ENCODE measurements at places on chromosomes 2 and 18. TPM values are rescaled to one million over a fixed set of nuclear protein-coding genes. Genes with fewer than 3 reads are reported as not detected.

GRCh38 chr2:11103984-11104793 lies 51.1 kb upstream of the SLC66A3 start:
- H3K4me3 ChIP-seq = no peak overlapping the region
- H3K27me3 ChIP-seq = peaks cover 15% of the 10 kb centered on the region
- H3K27ac ChIP-seq = no peak overlapping the region
- no peaks in the 10 kb centered on the region for H3K36me3 ChIP-seq
- no peak for DNase-seq
- H3K4me1 ChIP-seq = no peaks in the 10 kb centered on the region

DNA sequence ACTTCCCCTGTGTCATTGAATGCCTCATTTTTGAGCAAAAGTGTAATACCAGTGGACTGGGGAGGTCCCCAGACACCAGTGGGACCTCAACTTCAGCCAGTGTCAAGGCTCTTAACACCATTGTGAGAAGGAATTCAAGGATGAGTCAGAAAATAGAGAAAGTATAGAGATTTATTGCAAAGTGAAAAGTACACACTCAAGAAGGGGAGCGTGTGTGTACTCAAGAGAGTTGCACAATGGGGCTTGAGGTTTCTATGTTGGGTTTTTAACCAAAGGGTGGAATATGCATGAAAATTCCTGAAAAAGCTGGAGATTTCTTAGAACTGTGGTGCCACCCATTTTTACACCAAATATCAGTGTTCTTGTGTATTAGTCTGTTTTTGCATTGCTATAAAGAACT lies 81.9 kb downstream of the ADCYAP1 start:
- peaks cover 7% of the 10 kb centered on the region for H3K4me1 ChIP-seq
- DNase-seq = no peak
- no peaks in the 10 kb centered on the region for H3K27me3 ChIP-seq

ASIC4 gene
- total RNA-seq = 3.4 TPM

GRCh38 chr2:224973112-224974016 lies 68.9 kb downstream of the DOCK10 start:
- no peak for DNase-seq
- H3K4me3 ChIP-seq = no peak overlapping the region
- peaks cover 1% of the 10 kb centered on the region for H3K4me1 ChIP-seq
- H3K36me3 ChIP-seq = no peaks in the 10 kb centered on the region

C2orf49 gene
- total RNA-seq = 27.2 TPM

- H3K4me1 ChIP-seq = peaks cover 21% of the 10 kb centered on the region
- no peak overlapping the region for H3K4me3 ChIP-seq
- H3K36me3 ChIP-seq = peaks cover 9% of the 10 kb centered on the region
- H3K27ac ChIP-seq = no peak overlapping the region
Observed at GRCh38 chr2:60486067-60486466, 67.4 kb downstream of the BCL11A start.

AQP4 gene
- 1.7 TPM for total RNA-seq

- no peaks in the 10 kb centered on the region for H3K4me1 ChIP-seq
- no peak overlapping the region for H3K27ac ChIP-seq
- DNase-seq = no peak
- peaks cover 25% of the 10 kb centered on the region for H3K36me3 ChIP-seq
Observed at GRCh38 chr18:23542461-23542860, 39.1 kb downstream of the RMC1 start.

DNA sequence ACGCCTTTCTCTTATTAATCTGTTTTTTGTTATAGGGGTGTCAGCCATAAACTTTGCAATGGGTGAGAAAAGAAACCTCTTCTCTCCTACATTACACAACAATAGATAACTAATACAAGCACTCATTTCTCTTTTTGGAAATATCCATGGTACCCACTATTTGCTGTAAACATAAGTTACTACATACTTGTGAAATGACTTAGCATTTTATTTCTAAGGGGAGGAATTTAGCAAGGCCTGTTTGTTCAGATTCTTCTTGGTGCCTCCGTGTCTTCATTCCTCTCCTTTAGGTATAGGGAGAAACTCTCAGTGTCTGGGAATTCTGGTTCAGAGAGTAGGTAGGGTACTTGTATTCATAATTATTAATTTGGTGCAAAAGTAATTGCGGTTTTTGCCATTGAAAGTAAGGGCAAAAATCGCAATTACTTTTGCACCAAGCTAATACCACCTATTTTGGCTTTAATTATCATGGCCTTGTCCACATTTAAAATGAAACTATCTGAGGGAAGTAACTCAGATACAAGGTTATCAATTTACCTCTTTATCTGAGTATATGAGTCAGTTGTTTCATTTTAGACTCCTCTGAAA lies 134.8 kb downstream of the MREG start:
- no peak overlapping the region for H3K27ac ChIP-seq
- no peaks in the 10 kb centered on the region for H3K27me3 ChIP-seq
- DNase-seq = no peak

RASGRP3 gene
- total RNA-seq = not detected

- no peaks in the 10 kb centered on the region for H3K4me1 ChIP-seq
- H3K36me3 ChIP-seq = no peaks in the 10 kb centered on the region
- H3K27ac ChIP-seq = no peak overlapping the region
- DNase-seq = no peak
- H3K27me3 ChIP-seq = no peaks in the 10 kb centered on the region
Observed at GRCh38 chr18:7696780-7697179, 129.7 kb downstream of the PTPRM start.

PDCD1 gene
- not detected for total RNA-seq

PRKCE gene
- 3.9 TPM for total RNA-seq

DNA sequence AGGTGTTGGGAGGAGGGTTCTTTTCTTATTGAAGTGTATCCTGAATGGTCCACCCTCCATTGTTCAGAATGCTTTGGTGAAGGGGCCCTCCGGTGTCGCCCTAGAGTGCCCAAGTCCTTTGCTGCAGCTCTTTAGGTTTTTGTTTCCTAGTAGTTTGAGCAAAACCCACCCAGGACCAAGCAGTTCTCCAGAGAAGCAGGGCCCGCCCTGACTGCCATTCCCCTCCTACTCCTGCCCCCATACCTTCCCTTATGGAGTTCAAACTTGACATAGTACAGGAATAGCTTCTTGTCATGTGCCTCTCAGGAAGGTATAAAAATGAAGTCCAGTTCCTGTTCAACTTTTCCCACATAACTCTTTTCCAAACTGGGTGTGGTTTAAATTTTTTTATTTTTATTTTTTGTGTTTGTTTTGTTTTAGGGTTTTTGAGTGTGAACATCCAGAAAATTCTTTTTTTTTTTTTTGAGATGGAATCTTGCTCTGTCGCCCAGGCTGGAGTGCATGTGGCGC lies 5.6 kb downstream of the MERTK start:
- no peak for DNase-seq
- H3K4me1 ChIP-seq = peaks cover 48% of the 10 kb centered on the region
- H3K27me3 ChIP-seq = no peaks in the 10 kb centered on the region
- H3K4me3 ChIP-seq = no peak overlapping the region
- H3K27ac ChIP-seq = no peak overlapping the region
- no peaks in the 10 kb centered on the region for H3K36me3 ChIP-seq

DNA sequence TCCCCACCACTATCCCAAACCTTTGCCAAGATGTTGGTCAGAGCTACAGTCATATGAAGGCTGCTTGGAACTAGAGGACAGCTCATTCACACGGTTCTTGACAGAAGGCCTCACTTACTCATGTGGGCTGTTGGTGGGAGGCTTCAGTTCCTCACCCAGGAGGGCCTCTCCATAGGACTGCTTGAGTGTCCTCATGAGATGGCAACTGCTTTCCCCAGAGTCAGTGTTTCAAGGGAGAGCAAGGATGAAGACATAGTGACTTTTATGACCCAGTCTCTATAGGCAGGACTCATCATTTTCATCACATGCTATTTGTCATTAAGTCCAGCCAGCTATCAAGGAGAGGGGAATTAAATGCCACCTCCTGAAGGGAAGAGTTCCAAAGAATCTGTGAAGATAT lies 33.4 kb upstream of the OLA1 start:
- no peak overlapping the region for H3K4me3 ChIP-seq
- no peaks in the 10 kb centered on the region for H3K4me1 ChIP-seq
- no peaks in the 10 kb centered on the region for H3K27me3 ChIP-seq
- DNase-seq = no peak

DNA sequence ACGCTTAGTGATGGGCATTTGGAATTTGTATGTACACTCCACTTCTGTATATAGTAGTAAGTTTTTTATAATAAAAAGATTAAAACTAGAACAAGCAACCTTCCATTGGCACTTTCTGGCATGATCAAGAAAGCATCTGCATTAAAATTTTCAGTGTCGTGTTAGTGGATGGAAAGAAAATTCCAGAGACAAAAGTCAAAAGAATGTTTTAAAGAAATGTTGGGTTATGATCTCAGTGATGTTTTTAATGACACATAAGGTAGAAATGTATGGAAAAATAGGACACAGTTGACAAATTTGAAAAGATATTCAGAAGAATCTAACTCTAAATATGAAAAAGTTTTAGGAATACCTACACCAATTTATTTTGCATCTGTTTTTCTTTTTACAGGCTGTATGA lies 126.1 kb upstream of the FAM117B start:
- no peak overlapping the region for H3K27ac ChIP-seq
- H3K4me3 ChIP-seq = no peak overlapping the region
- H3K4me1 ChIP-seq = peaks cover 3% of the 10 kb centered on the region
- no peak for DNase-seq
- H3K36me3 ChIP-seq = peaks cover 10% of the 10 kb centered on the region

DNA sequence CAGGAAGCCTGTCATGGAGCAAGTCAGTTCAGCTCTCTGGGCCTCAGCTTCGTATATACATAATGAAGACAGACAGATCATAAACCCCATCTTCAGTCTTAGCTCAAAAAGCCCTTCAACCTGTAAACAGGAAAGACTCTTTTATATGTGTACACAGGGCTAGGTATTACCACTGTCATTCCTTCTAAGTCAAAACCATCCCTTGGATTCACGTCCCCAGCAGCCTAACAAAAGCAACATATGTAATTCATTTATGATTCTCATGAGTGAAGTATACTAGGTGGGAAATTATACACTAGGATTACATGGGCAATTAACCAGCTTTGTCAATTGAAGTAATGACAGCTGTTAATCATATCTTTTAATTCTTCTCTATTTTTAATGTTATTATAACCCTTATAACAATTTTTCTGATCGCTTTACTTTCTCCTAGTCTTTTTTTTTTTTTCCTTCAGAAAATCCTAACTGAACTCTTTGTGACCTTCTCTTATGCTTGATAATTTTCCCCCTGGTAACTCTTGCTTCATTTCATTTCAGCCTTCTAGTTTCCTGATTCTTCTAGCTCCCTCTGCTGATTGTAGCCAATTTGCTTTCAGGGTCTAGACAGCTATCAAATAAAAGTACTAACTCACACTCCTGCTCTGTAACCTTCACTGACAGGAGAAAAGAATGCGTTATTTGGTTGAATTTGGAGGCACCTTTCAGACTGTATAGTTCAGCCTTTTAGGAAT lies 99.7 kb downstream of the RBM43 start:
- peaks cover 4% of the 10 kb centered on the region for H3K4me1 ChIP-seq
- no peaks in the 10 kb centered on the region for H3K36me3 ChIP-seq
- no peak overlapping the region for H3K27ac ChIP-seq
- no peak for DNase-seq
- peaks cover 8% of the 10 kb centered on the region for H3K27me3 ChIP-seq

DNA sequence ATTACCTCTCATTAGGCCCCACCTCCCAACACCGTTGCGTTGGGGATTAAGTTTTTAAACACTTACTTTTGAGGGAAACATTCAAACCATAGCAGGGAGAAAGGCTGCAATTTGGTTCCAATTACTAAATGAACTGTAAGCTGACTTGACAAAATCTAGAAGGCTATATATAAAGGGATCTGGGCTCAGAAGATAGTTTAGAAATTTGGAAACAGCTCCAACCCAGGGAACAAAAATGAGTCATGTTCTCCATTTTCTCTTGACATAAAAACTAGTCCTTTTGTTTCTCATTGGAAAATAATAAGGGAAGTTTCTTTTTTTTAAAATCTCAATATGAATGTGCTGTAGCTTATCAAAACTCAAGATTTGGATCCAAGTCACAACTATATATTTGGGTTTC lies 17.5 kb downstream of the MOGAT1 start:
- H3K27me3 ChIP-seq = no peaks in the 10 kb centered on the region
- H3K4me1 ChIP-seq = no peaks in the 10 kb centered on the region

DNA sequence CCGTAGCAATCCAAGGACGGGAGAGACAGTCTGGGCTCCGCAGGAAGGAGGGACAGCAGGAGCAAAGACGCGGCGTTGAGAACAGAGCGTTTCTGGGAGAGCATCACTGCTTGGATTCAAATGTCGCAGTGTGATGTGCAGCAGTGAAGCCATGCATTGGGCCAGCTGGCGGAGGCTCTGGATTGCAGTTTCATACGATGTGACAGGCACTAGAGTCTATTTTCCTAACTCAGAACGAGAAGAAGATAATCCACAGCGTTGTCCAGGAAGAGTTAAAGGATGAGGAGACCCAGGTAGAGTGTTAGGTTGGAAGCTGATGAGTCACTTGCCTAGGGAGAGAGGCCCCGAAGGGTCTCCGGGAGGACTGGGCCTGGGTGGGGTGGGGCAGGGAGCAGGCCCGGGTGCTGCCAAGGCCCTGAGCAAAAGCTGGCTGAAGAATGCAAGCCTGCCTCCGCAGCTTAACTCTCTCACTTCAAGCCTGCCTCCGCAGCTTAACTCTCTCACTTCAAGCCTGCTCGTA lies 17.7 kb upstream of the SEMA4C start:
- H3K27ac ChIP-seq = no peak overlapping the region
- H3K4me3 ChIP-seq = no peak overlapping the region

IL37 gene
- total RNA-seq = not detected

- H3K4me1 ChIP-seq = no peaks in the 10 kb centered on the region
- peaks cover 35% of the 10 kb centered on the region for H3K27me3 ChIP-seq
- DNase-seq = no peak
- no peak overlapping the region for H3K27ac ChIP-seq
- H3K36me3 ChIP-seq = no peaks in the 10 kb centered on the region
Observed at GRCh38 chr2:60629801-60630385, 76.4 kb upstream of the BCL11A start.

AMER3 gene
- total RNA-seq = 7.0 TPM

CFC1 gene
- 27.7 TPM for total RNA-seq

Measured in progenitor cell of endocrine pancreas (in vitro differentiated cells).